WTC11 (cell line): ENCODE measurements at places on chromosomes 12 and 14. TPM values are rescaled to one million over a fixed set of nuclear protein-coding genes. Genes with fewer than 3 reads are reported as not detected.
A peak's percentile ranks its signal among the peaks of the same experiment; 100 is the strongest.

DNA sequence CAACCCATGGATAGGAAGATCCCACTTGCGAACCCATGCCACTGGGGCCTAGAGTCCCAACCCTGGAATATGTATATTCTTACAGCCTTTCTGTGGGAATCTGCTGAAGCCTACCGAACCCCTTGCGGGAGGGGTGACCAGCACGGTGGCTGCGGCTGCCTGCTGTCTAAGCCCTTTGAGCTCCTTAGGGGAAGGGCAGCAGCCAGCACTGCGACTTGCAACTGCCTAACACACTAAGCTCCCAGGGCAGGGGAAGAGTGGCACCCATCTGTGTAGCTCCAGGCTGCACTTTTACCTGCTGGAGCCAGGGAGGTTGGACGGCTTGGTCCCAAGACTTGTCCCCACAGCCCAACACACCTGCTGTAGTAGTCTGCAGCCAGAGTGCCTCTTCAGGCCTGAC, 1968.7 kb upstream of the FLRT2 start:
- H3K36me3 ChIP-seq, result 0 out of 2 replicates have a peak, but pooled peaks cover 2% of the 10 kb centered on the region
- H3K4me1 ChIP-seq, result no peaks in the 10 kb centered on the region
- H3K4me3 ChIP-seq, result no peak overlapping the region
- no peaks in the 10 kb centered on the region; the same call in 1 of the 2 replicates for H3K27me3 ChIP-seq
- H3K27ac ChIP-seq, result no peak overlapping the region

- DNase-seq, result peak; percentile 71
- H3K27me3 ChIP-seq, result peaks cover 58% of the 10 kb centered on the region
- H3K27ac ChIP-seq, result no peak within 1 kb of the TSS
These were observed at the start of gene CACNA1C for GRCh38 chr12:2052826-2053678. Gene CACNA1C (plus strand): TSS chr12:2052987. CDS start chr12:2053563, 576 bp downstream.

DNA sequence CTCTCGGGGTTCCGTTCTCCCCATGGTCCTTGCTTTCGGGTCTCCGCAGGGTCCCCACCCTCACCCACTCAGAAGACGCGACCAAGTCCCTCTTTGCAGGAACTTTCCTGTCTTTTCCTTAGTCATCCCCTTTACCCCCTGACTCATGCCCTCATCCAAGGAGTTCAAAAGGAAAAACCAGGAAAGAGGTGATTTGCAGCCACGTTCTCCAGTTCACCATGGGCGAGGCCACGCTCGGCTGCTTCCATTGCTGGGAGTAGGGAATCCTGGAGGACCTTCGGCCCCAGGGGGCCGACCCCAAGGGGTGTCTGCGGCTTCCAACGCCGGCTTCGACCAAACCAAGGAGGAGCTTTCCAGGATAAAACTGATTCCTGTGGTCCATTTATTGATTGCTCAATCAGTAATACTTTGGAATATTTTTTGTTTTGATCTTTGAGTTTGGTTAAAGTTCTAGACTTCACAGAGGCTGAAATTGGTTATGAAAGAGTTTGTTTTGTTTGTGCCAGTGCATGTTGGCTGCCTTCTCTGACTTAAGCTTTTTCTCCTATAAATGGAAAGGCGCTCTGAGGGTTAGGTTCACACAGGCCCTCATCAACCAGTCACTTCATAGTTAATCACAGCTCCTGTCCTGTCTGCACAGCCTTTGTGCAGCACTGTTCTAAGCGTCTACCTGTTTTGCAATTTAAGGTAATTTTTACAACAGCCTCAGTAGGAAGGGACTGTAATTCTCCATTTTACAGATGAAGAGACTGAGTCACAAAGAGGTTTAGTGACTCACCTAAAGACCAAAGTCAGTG, 827 bp downstream of the ALDH2 start:
- H3K4me1 ChIP-seq, result peaks cover 14% of the 10 kb centered on the region
- peak overlapping the region; percentile 86 for H3K4me3 ChIP-seq
- peak; percentile 47 for DNase-seq
- H3K27ac ChIP-seq, result peak overlapping the region; percentile 44; the same call in 1 of the 2 replicates
- H3K27me3 ChIP-seq, result peaks cover 27% of the 10 kb centered on the region
- H3K36me3 ChIP-seq, result 0 out of 2 replicates have a peak, but pooled peaks cover 3% of the 10 kb centered on the region

GRCh38 chr12:95418142-95418541, 55.8 kb upstream of the METAP2 start:
- H3K27me3 ChIP-seq, result no peaks in the 10 kb centered on the region
- H3K4me1 ChIP-seq, result no peaks in the 10 kb centered on the region
- DNase-seq, result no peak
- no peak overlapping the region for H3K4me3 ChIP-seq
- no peaks in the 10 kb centered on the region for H3K36me3 ChIP-seq

The RTN1 gene
- 1.1 to 2.8 TPM (median 1.5 TPM) in 3 replicates for total RNA-seq

The LHX5 gene
- total RNA-seq, result 1.5 to 3.0 TPM (median 1.6 TPM) in 3 replicates
